Astrocyte of the spinal cord (primary cell): ENCODE measurements at places on chromosomes 7 and 10.

DNA sequence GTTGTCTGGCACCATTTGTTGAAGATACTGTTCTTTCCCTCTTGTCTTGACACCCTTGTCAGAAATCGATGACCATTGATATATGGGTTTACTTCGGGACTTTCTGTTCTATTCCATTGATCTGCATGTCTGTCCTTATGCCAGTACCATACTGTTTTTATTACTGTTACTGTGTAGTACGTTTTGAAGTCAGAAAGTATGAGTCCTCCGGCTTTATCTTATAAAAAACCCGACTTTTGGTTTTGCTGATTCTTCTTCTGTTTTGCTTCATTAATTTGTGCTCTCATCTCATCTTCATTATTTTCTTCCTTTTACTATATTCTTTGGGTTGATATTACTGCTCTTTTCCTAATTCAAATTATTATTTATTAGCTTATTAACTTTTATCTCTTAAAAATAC lies 52.4 kb downstream of the MAPK8 start:
- no peak for DNase-seq

DNA sequence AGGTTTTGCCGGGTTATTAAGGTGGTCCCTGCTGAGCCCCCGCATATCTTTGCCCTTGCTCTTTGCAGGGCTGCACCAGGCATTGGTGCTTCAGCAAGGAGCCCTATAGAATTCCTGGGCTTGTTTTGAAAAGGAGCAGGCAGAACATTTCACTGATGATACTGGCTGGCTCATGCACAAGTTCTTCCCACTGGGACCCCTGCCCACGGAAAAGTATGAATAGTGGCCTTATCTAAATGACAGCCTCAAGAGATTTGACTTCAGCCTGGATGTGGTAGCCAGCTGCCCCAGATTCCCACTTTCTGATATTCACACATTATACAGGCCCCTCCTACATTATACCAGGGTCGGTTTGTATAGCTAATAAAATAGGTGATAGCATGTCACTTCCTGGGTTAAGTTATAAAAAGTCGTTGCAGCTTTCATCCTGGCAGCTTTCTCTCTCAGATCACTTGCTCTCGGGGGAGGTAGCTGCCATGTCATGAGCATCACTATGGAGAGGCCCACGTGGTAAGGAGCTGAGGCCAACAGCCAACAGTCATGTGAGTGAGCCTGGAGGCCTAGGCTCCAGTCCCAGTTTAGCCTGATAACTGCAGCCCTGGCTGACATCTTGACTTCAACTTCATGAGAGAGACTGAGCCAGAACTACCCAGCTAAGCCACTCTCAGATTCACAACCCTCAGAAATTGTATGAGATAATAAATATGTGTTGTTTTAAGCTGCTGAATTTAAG lies 16.8 kb upstream of the CRTAC1 start:
- DNase-seq, result no peak

DNA sequence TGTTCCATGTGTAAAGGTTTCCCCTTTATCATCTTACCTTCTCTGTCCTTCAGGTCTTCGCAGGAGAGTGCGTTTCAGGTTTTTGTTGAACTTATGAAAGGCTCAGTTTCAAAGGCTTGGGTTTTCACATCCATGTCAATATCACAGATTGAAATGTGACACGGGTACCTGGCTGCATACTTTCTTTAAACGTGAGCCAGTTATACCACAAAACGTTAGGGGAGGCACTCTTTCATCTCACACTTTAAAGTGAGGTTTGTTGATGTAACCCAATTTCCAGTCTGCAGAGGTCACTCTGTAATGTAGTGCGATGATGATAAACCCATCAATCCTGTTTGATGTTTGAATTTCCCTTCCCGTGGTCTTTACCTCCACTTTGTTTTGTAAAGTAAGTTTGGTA lies 506.9 kb downstream of the SUGCT start:
- DNase-seq, result no peak

DNA sequence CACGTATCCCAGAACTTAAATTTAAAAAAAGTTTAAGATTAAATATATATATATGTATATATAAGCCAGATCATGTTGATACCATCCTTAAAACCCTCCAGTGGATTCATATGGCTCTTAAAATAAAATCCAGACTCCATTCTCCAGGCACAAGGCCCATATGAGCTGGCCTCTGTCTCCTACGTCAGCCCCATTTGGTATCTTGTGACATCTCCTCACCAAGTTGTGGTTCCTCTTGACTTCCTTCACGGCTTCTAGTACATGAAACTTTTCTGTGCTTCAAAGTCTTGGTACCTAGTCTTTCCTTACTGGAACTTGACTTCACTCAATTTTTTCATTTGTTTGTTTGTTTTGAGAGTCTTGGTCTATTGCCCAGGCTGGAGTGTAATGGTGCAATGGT lies 61.3 kb downstream of the PRLHR start:
- DNase-seq, result no peak

GRCh38 chr7:81025360-81025759 lies 106.5 kb upstream of the SEMA3C start:
- no peak for DNase-seq
